HuH-7 (cell line): ENCODE measurements at places on chromosomes 5 and 9.

DNA sequence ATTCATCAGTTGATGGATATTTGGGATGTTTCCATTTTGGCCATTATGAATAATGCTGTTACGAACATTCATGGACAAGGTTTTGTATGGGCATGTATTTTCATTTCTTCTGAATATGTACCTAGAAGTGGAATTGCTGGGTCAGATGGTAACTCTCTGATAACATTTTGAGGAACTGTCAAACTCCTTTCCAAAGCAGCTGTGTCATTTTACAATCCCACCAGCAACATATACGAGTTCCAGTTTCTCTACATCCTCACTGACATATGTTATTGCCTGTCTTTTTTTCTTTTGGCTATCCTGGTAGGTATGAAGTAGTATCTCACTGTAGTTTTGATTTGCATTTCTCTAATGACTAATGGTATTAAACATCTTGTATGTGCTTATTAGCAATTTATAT is 86.7 kb downstream of the PRKACG start:
- no peak for DNase-seq

DNA sequence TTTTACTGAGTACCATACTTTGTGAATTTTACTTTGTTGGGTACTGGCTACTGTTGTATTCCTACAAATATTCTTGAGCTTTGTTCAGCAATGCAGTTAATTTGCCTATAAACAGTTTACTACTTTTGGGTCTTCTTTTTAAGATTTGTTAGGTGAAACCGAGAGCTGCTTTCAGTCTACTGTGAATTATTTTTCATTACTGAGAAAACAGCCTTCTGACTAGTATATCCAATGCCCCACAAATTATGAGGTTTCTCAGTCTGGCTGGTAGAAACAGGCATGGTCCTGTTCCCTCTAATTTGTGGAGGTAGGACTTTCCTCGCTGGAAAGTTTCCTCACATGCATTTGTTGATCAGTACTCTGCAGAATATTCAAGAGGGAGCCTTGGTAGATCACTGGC is 392.0 kb downstream of the ZSWIM6 start:
- DNase-seq = no peak

DNA sequence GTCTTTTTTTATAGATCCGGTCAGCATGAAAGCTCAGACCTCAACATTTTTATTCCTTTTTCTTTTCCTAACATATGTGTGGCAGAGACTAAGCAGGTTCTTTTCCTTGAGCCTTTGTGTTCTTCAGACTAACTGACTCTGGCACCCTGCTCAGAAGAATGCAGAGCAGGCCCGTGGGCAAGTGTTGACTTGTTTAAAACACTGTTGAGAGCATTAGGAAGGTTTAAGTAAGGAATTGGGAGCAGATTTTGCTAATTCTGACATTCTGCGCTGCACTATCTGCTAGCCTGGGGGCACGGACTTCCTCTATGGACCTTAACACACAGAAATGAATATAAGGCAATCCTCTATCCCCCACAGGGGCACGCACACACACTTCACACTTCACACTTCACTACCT is 182.5 kb upstream of the PIK3R1 start:
- no peak for DNase-seq

DNA sequence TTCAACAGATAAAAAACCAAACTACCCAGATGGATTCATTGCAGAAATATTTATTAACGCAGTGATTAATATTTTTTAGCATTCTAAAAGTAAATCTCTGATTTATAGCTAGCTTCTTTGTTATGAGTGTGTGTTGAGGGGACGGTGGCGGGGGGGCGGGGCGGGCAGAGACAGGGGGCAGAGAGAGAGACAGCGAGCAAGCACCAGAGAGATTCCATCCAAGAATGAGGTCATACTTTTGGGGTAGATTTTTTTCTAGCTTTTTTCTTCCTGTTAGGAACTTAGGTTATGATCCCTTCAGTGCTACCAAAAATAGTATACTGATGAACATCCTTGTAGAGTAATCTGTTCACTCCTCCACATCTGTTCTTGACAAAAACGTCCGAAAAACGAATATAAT is 500 bp upstream of the ZNF883 start:
- DNase-seq = no peak

- DNase-seq = no peak
Observed at GRCh38 chr5:125402787-125403186, 656.3 kb upstream of the ZNF608 start.

- no peak for DNase-seq
Observed at GRCh38 chr9:76022317-76022716, 131.8 kb downstream of the PCSK5 start.

GRCh38 chr5:119267958-119268386 is 87.8 kb upstream of the TNFAIP8 start:
- DNase-seq = peak; percentile 82

DNA sequence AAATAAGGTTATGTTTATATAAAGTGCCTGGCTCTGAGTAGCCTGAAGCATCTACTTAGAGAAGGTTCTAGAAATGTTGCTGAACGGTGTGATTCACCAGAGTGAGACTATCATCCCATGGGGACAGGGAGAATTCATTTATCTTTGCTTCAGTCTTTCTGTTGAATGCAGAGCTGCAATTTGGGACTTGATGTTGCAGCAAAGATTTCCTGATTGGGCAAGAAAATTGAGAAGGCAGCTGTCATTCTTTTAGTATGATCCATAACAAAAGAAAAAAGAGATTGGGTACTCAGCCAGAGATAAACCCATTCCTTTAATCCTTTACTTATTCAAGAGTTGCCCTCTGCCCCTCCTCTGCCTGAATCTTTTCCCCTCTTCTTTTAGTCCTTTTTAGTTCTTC is 456.3 kb upstream of the WWC1 start:
- no peak for DNase-seq

DNA sequence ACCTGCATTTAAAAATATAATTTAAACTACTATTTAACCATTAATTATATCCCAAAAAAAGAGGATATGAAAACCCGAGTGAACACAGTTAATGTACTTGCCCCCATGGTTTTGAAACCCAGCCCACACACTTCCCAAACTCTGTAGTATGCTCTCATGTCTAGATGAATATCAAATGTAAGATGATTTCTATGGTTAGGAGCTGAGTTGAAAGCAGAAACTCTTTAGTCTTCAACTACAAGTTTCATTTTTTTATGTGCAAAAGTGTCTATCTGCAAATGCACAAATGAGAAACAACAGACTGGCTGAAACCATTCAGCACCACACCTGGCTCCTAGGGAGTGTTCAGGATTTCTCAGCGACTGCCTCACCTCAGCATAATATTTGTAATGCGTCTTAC is 183.3 kb downstream of the SEMA5A start:
- DNase-seq = no peak

DNA sequence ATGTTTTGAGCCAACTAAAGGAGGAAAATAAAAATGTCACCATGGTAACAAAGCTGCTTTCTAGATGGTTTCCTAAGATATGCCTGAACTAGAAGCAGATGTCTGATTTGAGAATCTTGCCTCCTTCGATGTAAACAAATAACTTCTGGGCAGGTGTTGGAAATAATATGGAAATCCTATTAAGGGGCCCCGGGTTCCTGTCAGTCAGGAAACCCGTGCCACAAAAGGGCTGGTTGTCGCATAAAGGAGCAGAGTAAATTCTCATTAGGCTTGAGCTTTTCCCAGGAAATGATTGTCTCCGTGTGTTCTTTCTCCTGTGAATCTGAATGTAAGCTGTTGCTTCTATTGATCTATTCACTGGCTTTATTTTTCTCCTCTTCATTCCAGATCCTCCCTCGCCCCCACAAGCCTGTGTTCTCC is 90.8 kb downstream of the TLE4 start:
- no peak for DNase-seq

DNA sequence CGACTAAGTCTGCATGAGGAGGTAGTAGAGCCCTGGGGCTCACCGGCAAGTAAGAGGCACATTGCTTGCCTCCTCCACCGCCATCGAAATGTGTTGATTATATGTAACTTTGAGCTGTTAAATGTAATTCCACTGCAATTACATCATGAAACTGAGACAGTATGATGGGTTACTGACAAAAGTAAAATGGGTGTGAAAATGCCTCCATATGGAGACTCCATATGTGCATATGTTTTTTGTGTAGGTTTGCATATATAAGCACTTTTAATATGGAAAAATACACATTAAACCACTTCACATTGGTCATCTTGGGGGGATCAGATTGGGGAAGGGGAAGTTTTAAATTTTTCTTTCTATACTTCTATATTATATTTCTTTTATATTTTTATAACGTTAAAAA is 29.8 kb downstream of the NFIL3 start:
- DNase-seq = no peak

- no peak for DNase-seq
Observed at GRCh38 chr5:87154191-87154590, 113.5 kb upstream of the RASA1 start.

DNA sequence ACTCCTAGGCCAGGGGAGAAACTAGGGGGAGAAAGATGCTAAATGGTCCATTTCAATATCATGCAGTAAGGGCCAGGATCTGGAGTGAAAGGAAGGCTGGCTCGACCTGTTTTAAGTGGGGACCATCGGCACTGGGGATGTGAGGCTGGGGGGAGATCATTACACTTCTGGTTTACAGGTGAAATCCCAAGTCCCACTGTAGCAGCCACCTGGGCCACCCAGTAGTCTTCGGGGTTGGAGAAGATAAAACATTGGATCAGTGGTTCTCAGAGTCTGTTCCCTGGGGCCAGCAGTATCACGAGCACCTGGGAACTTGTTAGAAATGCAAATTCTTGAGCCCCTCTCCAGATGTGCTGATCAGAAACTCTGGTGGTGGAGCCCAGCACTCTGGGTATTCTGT is 111.3 kb upstream of the ALDH1B1 start:
- DNase-seq = no peak

- DNase-seq = no peak
Observed at GRCh38 chr5:107979900-107980299, 309.2 kb upstream of the EFNA5 start.

- no peak for DNase-seq
Observed at GRCh38 chr5:110329955-110330525, 396.4 kb downstream of the TMEM232 start.

DNA sequence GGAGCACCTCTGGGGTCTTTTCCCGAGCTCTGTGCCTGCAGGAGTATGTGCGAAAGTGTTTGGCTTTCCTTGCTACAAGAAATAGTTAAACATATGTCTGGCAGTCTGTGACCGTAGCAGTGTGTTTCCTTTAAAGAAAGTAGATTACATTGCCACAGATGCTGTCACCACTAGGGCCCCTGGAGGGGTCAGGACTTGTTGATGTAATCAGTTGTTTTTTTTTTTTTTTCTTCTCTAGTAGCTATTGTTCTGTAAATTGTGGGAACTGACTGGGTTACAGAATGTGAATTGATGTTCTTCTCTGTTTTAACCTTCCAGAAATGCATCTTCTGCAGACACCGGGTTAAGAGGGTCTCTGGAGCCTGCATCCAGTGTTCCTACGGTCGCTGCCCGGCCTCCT is 345.6 kb downstream of the KDM4C start:
- DNase-seq = no peak
